ENCODE measurements at places on chromosomes 11 and 22.

- no peak for DNase-seq
Measured at GRCh38 chr11:114384487-114384886, 15.8 kb downstream of the C11orf71 start.

- DNase-seq, result no peak
Measured at GRCh38 chr22:48845356-48845936, 982.2 kb downstream of the BRD1 start.

- DNase-seq, result no peak
Measured at GRCh38 chr11:95682552-95682951, 107.0 kb downstream of the FAM76B start.

DNA sequence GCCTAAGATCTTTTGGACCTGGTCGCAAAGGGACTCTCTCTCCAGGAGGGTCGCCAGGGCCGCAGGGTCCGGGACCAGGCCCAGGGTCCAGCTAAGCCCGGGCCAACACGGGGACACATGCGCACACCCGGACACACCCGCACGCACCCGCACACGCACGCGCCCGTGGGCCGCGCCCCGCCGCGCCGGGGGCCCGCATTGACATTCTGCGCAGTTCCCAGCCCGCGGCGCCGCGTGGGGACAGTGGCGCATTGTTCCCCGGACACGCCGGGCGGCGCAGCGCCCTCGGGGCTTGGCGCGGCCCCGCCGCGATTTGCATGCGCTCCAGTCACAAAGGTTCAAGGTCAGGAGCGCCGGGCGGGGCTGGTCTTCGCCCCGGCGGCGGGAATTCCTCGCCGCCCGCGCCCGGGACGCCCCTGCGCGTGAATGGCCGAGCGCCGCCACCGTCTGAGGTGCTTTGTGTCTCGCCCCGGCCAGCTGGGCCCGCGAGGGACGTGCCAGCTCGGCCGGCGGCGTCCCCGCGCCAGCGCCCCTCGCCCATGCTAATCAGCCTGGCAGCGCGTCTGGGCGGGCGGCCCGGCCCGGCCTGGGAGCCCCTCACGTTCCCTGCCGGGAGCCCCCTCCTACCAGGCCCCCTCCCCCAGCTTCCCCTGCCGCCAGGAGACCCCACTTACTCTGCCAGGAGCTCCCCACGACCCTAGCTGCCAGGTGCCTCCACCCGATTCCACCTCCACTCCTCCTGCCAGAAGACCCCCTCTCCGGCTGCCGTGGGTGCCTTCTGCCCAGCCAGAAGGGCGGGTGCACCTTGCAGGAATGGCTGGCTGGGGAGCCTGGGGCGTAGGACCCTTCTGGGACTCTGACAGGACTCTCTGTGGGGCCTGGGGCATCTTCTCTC, 50.5 kb upstream of the WNT7B start:
- DNase-seq, result peak; percentile 80

DNA sequence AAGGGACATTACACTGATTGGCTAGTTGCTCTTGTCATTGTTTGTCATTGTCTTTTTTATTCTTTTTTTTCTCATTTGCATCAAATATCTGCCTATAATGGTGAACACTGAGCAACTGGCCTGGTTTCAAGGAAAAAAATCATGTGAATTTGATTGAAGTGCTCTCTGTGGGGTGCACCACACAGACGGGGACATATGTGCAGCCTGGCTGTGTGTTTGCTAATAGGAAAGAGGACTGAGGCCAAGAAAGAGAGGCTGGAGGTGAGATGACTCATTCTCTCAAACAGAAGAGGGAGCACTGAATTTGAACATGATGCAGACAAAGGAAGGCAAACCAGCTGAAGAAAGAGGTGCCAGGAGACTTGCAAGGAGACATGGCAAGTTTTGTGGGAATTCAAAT, 684.9 kb upstream of the CCDC90B start:
- no peak for DNase-seq

DNA sequence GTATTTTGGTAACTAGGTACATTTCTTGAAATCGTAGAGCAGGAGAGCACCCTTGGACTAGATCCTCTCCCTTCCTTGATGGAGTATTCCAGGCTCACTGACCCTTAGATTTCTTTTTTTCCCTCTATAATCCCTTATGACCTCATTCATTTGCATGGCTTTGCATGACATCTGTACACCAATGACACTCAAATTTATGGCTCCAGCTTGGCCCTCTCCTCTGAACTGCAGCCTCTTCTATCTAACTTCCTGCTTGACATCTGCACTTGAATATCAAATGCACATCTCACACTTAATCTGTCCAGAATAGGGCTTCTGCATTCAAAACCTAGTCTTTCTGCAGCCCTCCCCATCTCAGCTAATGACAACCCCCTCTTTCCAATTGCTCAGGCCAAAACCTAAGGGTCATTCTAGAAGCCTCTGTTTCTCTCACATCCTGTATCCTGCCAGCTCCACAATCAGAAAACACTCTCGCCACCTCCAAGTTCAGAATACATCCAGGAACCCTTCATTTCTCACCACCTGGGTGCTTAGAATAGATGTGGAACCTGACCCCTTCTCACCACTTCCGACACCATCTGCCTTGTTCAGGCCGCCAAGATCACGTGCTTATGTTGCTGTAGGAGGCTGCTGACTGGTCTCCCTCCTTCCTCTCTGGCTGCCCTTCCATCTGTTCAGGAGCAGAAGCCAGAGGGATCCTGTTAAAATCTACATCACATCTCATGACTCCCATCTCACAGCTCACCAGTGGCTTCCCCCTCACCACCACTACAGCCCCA, 138.9 kb upstream of the MTNR1B start:
- no peak for DNase-seq

DNA sequence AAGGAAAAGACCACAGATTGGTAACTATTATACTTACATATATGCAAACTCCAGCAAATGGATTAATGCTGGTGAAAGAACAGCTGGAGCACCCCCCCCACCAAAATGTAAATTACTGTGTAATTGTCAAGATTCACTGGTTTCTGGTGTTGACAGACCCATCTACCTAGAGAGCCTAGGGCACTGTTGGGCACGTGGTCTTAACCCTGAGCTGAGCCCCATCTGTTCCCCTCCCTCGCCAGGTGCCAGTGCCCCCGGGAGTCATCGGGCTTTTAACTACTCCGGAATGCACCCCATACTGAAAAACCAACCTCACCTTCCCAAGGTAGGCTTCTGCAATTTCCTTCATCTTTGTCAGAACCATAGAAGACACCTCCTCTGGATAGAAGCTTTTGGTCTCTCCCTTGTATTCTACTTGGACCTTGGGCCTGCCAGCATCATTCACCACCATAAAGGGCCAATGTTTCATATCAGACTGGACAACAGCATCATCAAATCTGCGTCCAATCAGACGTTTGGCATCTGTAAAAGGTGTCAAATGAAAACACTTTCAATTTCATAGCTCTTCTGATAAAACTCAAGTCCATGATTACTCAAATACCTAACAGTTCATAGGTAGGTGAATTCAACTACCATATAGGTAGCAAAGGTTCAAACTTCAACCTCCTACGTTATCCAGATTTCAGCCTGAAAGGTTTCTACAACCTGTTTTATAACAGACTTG, 1.5 kb downstream of the HSPA8 start:
- DNase-seq, result no peak

- no peak for DNase-seq
Measured at GRCh38 chr11:34929794-34930763, 13.7 kb downstream of the PDHX start.

- DNase-seq, result peak; percentile 77
Measured at GRCh38 chr11:63670433-63671321, 499 bp downstream of the ATL3 start.

All from right kidney (tissue), 9 donors.